ENCODE measurements at places on chromosomes 16 and 17.

GRCh38 chr16:88297178-88297720 lies 85.5 kb upstream of the ZNF469 start:
- DNase-seq: no peak

DNA sequence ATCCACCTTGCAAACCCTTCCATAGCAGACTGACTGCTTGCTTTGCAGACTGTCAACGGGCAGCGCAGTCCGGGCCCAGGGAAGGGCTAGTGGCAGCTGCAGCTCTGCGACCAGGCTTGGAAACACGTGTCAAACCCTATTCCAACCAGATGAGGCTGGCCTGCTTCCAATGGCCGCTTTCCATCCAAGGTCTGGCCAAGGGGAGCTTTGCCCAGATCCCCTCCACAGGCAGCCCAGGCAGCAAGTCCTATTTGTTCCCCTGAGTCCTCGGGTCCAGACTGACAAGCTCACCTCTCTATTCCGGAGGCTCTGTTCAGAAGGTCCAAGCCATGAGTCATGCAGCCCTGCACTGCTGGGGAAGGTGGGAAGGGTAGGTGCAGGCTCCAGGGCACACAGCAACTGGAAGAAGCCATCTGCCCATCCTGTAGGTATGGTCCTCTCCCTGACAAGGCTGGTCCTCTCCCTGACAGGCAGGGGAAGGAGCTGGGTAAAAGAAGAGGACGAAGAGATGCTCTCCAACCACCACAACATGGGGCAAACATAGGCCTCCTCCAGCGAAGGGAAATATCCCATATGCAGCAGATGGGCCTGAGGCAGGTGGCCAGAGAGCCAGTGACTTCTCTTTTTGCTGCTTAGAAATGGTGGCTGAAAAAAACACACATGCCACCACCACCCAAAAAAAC lies 22.6 kb upstream of the AXIN2 start:
- no peak for DNase-seq

DNA sequence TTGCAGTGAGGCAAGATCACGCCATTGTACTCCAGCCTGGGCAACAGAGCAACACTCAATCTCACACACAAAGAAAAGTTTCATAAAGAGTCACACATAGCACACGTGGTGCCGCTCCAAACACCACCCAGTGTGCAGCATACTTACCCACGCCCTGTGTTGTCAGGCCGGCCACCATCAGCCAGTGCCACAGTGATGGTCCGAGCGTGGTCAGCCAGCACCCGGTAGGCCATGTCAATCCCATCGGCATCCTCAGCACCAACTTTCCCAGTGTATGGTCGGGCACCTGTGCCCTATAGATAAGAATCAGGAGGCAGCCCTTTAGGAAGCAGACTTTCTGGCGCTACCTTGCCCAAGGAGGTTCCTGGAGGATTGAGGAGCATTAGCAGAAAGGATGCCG lies 17.7 kb upstream of the EXOSC6 start:
- no peak for DNase-seq

DNA sequence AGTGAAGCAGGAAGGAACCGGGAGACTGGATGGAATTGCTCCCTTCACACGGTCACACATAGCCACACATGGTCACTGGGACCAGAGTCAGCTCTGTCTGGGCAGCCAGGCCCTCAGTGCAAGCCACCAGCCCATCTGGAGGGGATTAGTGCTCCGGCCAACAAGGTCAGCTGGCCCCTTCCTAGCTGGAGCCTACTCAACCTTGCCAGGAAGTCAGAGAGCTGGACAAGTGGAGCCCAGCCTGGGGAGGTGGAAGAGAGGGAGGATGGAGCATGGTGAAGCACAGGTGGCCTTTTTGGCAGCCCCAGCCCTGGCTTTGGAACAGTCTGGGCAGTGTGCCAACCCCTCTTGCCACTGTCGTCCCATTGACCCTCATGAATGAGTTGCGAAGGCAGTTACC lies 3.7 kb upstream of the CACNA1G start:
- DNase-seq: no peak

DNA sequence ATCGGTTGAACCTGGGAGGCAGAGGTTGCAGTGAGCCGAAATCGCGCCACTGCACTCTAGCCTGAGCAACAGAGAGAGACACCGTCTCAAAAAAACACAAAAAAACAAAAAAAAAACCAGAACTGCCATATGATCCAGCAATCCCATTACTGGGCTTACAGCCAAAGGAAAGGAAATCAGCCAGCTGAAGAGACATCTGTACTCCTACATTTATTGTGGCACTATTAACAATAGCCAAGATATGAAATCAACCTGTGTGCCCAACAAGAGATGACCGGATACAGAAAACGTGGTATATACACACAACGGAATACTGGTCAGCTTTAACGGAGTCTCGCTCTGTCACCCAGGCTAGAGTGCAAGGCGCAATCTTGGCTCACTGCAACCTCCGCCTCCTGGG lies 14.6 kb downstream of the FANCA start:
- DNase-seq: no peak

DNA sequence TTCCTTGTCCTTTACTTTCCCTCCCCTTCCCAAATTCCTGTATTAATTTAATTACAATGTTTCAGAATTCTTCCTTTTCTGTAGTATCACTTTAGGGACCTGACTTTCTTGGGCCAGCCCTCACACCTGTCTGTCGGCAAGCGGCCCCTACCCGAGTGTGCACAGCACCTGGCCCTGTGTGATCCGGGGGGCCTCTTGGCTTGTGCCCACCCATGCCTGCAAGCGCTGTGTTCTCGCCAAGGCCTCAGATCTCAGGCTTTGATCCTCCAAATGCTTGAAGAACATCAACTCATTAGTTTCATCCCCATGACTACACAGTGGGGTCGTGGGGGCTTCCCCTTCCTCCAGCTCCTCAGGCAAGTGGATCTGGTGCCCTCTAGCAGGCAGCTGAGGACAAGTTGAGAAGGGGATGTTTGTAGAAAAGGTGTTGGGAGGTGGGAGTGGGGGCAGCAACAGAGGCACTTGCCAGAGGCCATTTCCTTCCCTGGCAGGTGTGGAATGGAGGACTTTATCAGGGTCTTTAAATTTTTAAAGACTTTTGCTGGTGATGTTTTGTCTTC lies 15.7 kb upstream of the CDH3 start:
- no peak for DNase-seq

- DNase-seq: no peak
Measured at GRCh38 chr16:10684511-10685151, 10.1 kb downstream of the TEKT5 start.

DNA sequence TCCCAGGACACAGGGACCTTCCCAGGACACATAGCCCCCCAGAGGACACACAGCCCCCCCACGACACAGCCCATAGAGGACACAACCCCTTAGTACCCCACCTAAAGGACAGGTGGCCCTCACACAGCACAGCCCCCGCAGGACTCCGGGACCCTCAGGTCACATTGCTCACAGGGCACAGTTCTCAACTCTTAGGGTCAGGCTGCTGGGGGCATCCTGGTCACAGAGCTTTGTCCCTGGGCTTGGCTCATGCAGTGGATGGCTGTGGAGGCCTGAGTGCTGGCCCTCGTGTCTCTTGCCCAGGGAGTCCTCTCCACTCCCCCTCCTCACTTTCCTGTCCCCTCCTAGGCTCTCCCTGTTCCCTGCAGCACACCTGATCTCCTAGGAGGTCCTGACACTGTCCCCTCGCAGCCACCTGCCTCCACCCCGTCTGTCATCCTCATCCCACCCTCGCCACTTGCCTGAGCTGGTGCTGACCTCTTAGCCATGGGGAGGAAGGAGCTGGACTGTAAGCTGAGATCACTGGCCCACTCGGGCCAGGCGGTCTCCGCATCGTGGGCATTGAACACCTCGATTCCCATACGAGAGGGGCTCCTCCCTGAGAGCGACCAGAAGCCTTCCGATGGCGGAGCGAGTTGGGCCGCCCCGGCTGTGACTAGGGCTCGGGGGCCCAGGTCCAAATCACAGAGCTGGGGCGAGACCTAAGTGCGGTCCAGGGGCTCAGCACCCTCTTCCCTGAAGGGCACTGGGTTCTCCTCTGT lies 1.4 kb upstream of the WDR45B start:
- no peak for DNase-seq

DNA sequence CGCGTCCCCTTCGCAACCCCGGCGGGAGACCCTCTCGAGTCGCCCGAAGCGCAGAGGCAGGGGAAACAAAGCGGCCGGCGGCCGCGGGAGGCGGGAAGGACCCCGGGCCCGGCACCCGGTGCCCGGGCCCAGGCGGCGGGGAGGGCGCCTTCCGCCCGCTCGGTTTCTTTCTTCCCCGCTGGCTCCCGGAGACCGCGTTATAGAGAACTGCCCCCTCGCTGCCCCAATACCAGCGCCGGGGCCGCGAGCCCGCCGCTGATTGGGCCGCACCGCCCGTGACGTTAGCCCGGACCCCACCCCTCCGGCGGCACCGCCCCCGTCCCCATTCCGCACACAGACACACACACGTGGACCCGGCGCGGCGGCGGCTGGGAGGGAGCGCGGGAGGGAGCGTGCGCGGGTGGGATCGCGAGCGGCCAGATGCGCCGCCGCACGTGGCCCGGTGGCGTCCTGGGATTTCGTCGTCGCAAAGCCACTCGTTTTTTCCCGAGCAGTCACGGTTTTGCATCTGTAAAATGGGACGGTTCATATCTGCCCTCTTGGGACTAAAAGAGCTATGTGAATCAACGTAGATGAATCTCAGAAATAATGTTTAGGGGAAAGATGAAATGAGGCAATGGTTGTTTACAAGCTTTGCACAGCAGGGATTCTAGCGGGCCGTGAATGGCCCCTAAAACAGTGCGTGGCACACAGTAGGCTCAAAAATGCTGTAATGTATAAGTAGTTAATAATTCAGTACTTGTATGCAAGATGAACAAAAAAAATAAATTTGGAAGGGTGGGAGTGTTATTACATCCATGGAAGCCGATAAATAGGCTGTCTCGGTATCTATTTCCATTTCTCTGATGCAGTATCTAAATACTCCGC lies at the start of gene EPOP:
Gene EPOP, minus strand, starts transcription at position 209 of the 867 bp plus-strand sequence. CDS start 462 bp downstream, outside the sequence.
- DNase-seq: peak; percentile 71

DNA sequence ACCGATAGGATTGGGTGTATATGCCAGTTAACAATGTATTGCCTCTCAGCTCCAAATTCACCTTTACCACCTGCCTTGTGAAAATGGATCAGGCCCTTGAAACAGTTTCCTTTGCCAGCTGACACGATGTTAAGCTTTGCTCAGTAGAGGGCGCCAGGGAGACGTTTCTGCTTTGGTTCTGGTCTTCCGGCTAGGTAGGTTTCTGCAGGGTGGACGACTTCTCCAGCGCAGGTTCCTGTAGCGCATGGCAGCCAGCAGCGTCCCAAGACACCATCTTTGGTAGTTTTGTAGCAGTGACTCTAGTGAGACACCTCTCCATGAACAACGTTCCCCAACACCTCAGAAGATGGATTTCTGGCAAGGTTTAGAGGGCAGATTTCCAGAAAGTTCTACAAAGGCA lies 24.0 kb downstream of the SYCE1L start:
- DNase-seq: no peak

GRCh38 chr16:48558371-48558841 lies 51.6 kb downstream of the N4BP1 start:
- peak; percentile 51 for DNase-seq

DNA sequence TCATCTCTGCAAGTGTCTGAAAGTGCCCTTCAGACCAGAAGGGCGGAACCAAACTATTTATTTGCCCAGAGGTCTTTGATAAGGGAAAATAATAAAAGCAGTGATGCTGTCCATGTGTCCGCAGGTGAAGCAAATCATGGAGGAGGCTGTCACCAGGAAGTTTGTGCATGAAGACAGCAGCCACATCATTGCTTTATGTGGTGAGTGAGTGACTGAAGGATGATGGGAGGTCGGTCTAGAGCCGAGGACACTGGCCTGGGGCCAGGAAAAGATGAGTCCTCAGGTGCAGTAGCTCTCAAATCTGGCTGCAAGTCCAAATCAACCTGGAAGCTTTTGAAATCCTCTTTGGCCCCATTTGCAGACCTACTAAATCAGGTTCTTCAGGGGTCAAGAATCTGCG lies 6.1 kb downstream of the SGSM2 start:
- DNase-seq: no peak

DNA sequence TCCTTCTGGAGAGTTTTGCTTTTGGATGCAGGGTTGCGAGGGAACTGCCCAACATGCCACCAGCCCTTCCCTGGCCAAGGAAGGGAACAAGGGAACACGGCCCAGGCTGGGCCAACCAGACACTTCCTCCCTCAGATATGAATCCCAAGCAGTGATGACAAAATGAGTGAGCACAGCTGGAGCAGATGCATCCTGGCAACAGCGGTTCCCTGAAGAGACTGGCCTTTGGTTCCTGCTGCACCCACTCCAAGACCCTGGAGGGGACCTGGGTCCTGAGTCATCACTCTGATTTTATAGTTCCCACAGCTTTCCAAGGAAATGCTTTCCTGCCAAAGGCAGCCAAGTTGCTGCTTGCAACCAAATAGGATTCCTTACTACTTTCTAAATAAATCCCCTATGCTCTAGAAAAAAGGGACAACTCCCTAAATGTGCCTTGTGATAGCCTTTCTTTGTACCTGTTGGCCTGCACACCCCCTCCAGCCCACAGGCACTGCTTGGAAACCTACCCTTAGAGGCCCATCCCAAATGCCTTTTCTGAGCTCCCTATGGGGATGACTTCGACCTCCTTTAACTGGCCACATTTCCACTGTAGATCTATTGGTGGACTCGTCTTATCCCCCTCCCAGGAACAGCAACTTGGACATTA lies 5.3 kb downstream of the ST3GAL2 start:
- peak; percentile 82 for DNase-seq

- no peak for DNase-seq
Measured at GRCh38 chr16:74738113-74738541, 36.5 kb downstream of the FA2H start.

- DNase-seq: peak; percentile 34
Measured at GRCh38 chr17:31582151-31582907, 190.9 kb downstream of the RAB11FIP4 start.

DNA sequence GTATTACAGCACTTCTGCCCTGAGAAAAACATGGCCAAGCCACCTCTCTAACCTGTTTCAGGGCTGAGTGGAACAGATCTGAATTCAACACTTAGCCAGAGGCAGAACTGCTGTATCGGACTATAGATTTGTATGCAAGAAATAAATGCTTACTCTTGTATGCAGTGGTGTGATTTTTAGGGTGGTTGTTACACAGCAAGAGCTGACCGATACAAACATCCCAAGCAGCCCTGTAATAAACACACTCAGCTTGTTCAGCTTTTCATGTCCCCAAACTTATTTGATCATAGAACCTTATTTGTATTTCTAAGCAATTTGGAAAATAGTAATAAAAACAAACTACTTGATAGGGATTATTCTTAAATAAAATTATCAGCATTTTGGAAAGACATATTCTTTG lies 84.9 kb upstream of the RPH3AL start:
- no peak for DNase-seq

DNA sequence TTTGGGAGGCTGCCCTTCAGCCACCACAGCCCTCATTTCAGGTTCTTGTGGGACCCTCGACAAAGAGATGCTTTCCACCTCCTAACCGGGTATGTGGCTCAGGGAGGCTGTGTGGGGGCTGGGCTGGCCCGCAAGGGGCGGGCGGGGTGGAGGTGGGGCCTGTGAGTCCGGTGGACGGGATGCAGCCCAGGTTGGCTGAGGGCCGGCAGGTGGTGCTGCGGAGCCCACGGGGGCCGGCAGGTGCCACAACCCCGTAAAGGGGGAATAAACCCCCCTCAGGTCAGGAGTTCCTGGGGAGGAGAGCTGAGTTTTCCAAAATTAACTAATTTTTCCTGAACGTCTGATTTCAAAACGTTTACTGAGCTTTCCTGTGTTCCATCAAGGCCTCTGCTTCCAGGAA lies 4.9 kb upstream of the CIAO3 start:
- no peak for DNase-seq

Measured in Kasumi-1 (cell line).